CD4-positive, alpha-beta T cell (primary cell): ENCODE measurements at places on chromosomes 4 and X.
A peak's percentile ranks its signal among the peaks of the same experiment; 100 is the strongest.

DNA sequence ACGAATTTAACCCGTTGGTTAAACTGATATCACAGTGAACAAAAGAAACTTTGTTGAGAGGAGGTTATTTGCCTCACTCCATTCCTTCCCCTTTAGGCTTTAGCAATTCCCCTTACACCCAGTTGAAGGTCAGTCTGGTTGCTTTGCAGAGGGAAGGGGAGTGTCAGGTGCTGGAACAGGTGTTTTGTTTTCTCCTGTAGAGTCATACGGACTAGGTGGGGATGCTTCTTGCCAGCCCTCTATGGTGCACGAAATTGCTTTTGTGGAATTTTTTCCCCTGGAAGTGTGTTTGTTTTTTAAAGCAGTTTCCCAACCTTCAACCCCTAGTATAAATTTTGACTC lies 33.1 kb downstream of the DLG3 start:
- no peaks in the 10 kb centered on the region for H3K27me3 ChIP-seq
- H3K27ac ChIP-seq, result no peak overlapping the region
- DNase-seq, result no peak
- no peak overlapping the region for H3K4me3 ChIP-seq
- no peaks in the 10 kb centered on the region for H3K4me1 ChIP-seq
- peaks cover 13% of the 10 kb centered on the region for H3K36me3 ChIP-seq

GRCh38 chrX:103607364-103608305 lies at the start of gene TCEAL3:
TSS of gene TCEAL3 (plus strand) at chrX:103607963. CDS start at chrX:103609065, 1,102 bp downstream.
- no peaks in the 10 kb centered on the region for H3K27me3 ChIP-seq
- H3K4me3 ChIP-seq, result peak within 1 kb of the TSS; percentile 77
- no peaks in the 10 kb centered on the region for H3K36me3 ChIP-seq
- H3K27ac ChIP-seq, result peak within 1 kb of the TSS; percentile 40
- peak; percentile 37 for DNase-seq

DNA sequence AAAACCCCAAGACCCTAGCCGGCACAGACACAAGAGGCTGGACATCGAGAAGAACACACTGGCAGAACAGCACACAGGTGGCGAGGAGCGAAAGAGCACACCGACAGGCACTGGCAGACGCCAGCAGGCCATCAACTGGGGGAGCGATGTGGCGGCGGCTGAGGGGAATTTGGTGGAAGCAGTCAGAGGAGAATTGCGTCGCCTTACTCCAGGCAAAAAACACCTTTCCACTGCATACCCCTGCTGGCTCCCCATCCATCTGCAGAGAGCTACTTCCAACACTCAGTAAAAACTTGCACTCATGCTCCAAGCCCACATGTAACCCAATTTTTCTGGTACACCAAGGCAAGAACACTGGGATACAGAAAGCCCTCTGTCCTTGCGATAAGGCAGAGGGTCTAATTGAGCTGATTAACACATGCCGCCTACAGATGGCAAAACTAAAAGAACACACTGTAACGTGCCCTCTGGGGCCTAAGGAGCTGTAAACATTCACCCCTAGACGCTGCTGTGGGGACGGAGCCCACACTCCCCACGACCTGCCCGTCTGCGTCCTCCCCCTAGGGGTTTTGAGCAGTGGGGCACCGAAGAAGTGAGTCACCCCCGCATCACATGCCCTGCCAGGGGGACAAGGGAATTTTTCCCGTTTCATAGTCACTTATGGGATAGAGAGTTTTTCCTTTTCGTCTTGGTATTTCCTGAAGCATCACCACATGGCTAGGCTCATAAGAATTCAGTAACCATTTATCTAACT lies 262.3 kb downstream of the KCTD8 start:
- H3K4me1 ChIP-seq, result no peaks in the 10 kb centered on the region
- H3K27ac ChIP-seq, result no peak overlapping the region
- no peaks in the 10 kb centered on the region for H3K36me3 ChIP-seq

DNA sequence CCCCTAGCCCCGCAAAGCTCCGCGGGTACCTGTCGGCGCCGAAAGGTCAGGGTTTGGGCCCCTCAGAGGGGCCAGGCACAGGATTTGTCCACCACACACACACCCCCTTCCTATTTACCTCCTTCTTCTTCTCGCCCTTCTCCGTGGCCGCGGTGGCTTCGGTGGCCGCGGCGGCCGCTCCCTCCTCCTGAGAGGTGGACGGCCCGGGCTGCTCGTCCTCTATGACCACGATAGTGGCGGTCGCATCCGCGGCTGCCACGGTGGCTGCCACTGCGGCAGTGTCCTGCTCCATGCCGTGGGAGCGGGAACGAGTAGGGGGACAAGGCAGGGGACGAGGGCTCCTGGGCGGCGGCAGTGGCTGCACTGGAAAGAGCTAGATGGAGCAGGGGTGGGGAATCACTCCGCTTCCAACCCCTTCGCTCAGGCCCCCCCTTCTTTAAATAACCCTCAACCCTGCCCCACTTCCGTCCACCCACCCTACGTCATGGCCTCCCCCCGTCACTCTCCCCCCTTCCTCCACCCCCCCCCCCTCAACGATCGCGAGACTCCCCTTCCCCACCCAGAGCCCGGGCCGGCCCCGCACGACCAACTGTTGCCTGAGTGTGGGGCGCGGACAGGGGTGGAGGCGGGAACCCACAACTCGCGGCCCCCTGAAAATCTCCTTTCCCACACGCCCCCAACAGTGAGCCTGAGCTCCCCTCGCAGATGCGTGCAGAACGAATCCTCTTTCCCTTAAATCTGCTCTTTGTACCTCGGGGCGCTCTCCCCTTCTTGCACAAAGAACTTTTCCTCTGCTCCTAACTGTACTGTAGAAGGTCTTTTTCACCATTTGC lies at the start of gene SMARCA1:
Gene SMARCA1 (minus strand): TSS at position 412 of the 833 bp plus-strand sequence. CDS start 120 bp downstream, at position 292.
- no peak for DNase-seq
- peak within 1 kb of the TSS; percentile 69 for H3K4me3 ChIP-seq
- peaks cover 6% of the 10 kb centered on the region for H3K4me1 ChIP-seq
- no peak within 1 kb of the TSS for H3K27ac ChIP-seq
- H3K36me3 ChIP-seq, result no peaks in the 10 kb centered on the region
- H3K27me3 ChIP-seq, result no peaks in the 10 kb centered on the region

GRCh38 chrX:142076633-142077032 lies 128.5 kb downstream of the MAGEC2 start:
- no peak for DNase-seq
- no peak overlapping the region for H3K27ac ChIP-seq
- no peaks in the 10 kb centered on the region for H3K4me1 ChIP-seq
- H3K36me3 ChIP-seq, result no peaks in the 10 kb centered on the region
- H3K4me3 ChIP-seq, result no peak overlapping the region

- peaks cover 8% of the 10 kb centered on the region for H3K4me1 ChIP-seq
- no peaks in the 10 kb centered on the region for H3K36me3 ChIP-seq
- H3K27me3 ChIP-seq, result no peaks in the 10 kb centered on the region
- H3K27ac ChIP-seq, result peak overlapping the region; percentile 82
- peak overlapping the region; percentile 85 for H3K4me3 ChIP-seq
These were observed 852 bp downstream of the MAGEH1 start for GRCh38 chrX:55452833-55453124.

DNA sequence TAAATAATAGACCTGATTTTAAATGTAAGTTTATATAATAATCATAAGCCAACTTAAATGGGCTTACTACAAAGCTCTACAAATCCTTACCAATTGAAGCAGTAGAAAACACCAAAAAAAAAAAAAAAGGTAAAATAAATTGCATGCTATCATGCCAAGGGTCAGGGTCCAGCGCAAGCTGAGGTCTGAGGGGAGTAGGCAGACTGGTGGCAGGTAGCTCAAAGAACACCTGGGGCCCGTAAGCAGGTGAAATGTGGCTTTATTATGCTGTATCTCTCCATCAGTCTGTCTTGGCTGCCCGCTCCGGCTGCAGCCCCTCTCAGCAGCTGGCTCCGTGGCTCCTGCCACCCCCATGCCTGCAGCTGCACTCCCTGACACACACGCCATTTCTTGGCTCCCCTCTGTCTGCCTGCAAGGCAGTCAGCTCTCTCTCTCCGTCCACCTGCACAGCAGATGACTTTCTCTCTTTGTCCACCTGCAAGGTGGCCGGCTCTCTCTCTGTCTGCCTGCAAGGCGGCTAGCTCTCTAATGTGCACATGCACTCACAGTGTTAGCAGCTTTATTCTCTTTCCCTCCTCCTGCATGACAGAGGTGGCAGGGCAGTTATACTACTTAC lies 209.4 kb upstream of the UGT8 start:
- H3K4me3 ChIP-seq, result no peak overlapping the region
- H3K4me1 ChIP-seq, result no peaks in the 10 kb centered on the region
- no peak for DNase-seq

DNA sequence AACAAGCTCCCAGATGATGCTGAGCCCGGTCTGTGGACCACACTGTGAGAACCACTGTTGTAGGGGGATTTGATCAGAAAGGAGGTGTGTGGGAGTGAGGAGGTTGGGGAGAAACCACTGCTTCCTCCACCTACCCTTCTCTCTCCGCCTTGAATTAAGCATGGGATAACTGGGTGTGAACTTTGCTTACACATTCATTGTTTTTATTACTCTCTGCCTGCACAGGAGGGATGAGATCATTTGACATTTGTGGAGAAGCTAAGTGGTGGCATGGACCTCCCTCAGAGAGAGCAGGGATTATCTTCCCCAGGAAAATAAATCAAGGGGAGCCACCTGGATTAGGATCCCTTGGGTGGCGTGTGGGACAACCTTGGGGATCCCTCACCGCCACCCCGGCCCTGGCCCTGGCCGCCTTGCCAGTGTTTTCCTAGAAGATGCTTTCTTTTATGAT lies 212.1 kb upstream of the ATP6AP2 start:
- no peak overlapping the region for H3K27ac ChIP-seq
- H3K27me3 ChIP-seq, result no peaks in the 10 kb centered on the region
- DNase-seq, result no peak
- no peaks in the 10 kb centered on the region for H3K4me1 ChIP-seq
- no peaks in the 10 kb centered on the region for H3K36me3 ChIP-seq
- H3K4me3 ChIP-seq, result no peak overlapping the region

DNA sequence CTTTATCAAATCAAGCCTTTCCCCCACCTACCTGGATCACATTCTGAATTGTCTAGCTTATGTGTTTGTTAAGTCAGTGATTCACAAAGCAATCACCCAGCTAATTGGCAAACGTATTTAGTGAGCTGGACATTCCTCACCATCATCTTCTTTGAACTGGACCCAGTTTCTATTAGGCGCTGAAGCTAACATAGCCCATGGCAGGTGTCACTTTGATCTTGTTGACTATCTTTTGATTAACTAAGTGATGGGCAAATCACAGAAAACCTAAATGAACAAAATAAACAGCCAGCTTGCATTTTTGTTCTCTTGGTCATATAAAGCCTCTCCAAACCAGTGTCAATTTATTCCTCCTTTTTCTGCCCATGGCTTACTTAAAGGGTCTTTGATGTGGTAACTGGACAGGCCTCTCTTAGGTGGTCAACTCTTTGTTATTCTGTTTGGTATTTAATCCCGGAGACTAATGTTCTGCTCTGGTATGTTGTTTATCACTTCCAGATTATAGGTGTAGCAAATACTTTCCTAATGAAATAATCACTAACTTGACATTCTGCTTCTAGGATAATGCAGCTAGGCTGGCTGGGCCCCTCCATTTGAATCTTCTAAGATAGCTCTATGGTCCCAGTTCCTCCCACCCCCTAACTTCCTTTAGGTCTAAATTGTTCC lies 105.3 kb upstream of the SMIM10 start:
- H3K36me3 ChIP-seq, result no peaks in the 10 kb centered on the region
- H3K27ac ChIP-seq, result no peak overlapping the region
- H3K4me3 ChIP-seq, result no peak overlapping the region
- no peaks in the 10 kb centered on the region for H3K4me1 ChIP-seq
- DNase-seq, result no peak

DNA sequence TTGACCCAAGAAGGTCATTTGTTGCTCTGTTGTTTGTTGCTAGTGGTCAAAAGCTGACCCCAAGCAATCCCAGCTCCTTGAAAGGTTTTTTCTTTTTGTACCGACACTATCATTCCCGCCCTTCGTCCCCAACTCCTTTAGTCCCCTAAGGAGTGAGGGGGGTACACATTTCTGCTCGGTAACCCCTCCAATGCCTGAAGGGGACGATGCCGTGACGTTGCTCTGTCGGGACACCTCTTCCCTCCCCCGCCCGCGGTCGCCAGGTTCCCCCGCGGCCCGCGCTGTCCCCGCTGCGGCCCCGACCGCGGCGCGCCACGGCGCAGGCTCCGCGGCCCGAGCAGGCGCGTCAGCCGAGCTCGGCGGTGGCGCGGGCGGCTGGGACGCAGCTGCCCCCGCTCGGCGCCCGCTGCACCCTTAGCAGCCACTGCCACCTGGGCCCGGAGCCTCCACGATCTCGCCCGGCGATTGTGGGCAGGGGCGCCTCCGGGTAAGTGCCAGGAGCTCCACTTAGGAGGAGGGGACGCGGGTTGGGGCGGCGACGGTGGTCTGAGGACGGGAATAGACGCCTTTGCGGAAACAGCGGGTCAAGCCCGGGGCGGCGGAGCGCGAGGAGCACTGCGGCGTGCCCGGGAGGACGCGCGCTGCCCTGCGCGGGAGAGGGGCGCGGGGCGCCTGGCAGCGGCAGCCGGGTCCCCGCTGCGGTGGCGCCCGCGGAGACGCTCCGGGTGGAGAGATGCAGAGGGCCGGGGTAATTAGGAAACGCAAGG lies at the start of gene GLRB:
Gene GLRB (plus strand): TSS at position 340 of the 767 bp plus-strand sequence. CDS start 1,875 bp downstream, outside the sequence.
- DNase-seq, result no peak
- H3K4me1 ChIP-seq, result no peaks in the 10 kb centered on the region
- H3K36me3 ChIP-seq, result no peaks in the 10 kb centered on the region
- H3K27ac ChIP-seq, result no peak within 1 kb of the TSS

DNA sequence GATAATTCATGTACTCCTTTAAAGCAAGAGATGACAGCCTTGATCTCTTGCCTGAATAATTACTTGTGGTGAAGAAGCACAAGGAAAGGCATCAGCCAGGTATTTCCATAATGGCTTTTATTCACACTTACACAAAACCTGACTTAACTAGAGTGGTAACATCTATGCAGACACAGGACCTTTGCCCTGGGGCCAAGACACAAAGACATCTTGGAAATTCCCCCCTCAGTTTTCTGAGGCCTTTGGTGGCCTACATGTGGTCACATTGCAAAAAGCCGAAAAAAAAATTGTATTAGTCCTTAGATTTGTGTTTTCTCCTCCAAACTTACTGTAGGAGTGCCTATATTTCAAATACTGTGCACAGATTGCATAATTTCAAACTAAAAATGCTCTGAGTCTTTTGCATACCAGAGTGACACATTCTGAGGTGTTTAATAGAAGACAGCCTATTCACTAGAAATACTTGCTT lies 172.4 kb downstream of the PDGFC start:
- H3K4me3 ChIP-seq, result no peak overlapping the region
- H3K4me1 ChIP-seq, result no peaks in the 10 kb centered on the region
- H3K27ac ChIP-seq, result no peak overlapping the region
- DNase-seq, result no peak
- H3K36me3 ChIP-seq, result no peaks in the 10 kb centered on the region

- H3K27me3 ChIP-seq, result no peaks in the 10 kb centered on the region
- DNase-seq, result no peak
- H3K4me1 ChIP-seq, result peaks cover 39% of the 10 kb centered on the region
- H3K36me3 ChIP-seq, result no peaks in the 10 kb centered on the region
- H3K27ac ChIP-seq, result peak overlapping the region; percentile 10
- no peak overlapping the region for H3K4me3 ChIP-seq
These were observed 45.2 kb upstream of the WDR1 start for GRCh38 chr4:10161840-10162239.
